ENCODE measurements at places on chromosomes 6 and 20.
A peak's percentile ranks its signal among the peaks of the same experiment; 100 is the strongest.

GRCh38 chr6:30399390-30400058, 54.6 kb downstream of the RPP21 start:
- DNase-seq = no peak

GRCh38 chr6:129432738-129433137, 277.2 kb downstream of the ARHGAP18 start:
- no peak for DNase-seq

- DNase-seq = peak; percentile 16
These were observed 16.9 kb downstream of the GPR31 start for GRCh38 chr6:167140589-167141474.

GRCh38 chr6:28203201-28203600, 21.9 kb upstream of the ZSCAN9 start:
- DNase-seq = no peak

DNA sequence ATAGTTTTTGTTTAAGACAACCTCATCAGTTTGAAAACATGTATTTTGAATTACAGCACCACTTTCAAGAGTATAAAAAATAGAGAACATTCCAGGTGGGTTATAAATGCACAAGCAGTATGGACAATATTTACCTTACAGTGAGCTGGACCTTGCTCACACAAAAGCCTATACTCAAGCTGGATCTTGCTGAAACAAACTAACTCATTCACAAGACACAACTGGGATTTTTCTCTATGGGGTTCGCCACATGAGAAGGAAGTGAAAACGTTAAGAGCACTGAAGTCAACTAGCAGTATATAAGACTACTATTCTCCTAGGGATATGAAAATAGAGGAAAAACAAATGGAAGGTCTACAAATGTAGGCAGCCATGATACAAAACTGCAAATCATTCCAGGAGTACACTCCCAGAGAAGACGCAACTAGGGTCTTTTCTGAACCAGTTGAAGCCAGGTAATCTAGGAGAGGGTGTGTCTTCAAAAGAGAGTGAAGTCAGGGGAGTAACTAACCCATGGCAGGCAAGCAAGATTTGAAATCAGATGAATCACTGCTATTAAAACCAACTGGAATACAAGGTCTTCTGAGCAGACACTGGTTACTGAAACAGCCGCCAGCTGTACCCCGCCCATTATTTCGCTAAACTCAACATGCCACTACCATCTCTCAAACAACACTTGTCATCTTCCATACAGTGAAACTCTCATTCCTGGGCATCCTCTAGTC, 26.5 kb downstream of the STAU1 start:
- DNase-seq = no peak

GRCh38 chr6:138400326-138400725, 3.7 kb upstream of the HEBP2 start:
- no peak for DNase-seq

DNA sequence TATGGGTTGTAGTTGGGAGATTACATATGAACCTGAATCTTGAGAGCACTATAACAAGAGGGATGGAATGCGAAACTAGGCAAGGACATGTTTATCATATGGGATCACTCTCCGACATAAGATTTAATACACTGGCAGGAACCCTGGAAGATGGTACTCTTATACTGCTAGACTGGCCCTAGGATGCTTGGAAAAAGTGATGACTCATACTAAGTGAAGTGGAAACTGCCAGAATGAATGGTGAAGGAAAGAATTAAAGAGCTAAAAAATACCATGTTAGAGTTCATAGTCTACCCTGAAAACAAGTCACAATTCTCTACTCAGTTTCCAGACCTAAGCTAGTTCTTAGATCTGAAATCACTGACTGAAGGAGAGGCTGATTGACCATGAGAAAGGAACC, 45.5 kb upstream of the THEMIS start:
- DNase-seq = no peak

GRCh38 chr20:32516583-32517517, 68.3 kb downstream of the NOL4L start:
- no peak for DNase-seq

DNA sequence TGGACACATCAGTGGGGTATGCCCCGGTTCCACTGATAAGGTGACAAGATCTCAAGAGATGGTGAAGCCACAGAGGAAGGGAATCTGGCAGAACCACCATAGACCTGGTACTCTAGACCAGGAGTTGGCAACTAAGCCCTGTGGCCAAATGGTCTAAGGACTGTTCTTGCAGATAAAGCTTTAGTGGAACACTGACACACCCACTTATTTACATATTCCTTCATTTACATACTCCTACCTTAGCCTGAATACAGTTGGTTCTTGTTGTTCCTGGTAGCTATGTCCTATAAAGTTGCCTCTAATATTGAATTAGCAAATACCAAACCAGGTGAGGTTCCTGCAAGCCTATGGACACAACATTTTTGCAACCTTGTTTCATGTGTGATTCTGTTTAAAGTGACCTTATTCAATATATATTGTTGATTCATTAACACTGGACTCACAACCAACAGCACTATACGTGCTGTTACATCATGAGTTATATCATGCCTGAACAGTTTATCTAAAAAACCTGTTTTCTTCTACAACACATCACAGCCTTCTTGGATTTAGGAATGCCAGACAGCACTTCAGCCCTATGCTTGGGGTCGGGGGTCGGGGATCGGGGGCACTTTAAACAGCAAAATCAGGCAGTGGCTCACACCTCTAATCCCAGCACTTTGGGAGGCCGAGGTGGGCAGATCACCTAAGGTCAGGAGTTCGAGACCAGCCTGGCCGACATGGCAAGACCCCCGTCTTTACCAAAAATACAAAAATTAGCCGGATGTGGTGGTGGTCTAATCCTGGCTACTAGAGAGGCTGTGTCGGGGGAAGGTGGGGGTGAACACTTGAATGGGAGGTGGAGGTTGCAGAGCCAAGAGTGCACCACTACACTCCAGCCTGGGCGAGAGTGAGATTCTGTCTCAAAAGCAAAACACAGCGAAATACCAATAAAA, 2.5 kb downstream of the CCDC167 start:
- no peak for DNase-seq

DNA sequence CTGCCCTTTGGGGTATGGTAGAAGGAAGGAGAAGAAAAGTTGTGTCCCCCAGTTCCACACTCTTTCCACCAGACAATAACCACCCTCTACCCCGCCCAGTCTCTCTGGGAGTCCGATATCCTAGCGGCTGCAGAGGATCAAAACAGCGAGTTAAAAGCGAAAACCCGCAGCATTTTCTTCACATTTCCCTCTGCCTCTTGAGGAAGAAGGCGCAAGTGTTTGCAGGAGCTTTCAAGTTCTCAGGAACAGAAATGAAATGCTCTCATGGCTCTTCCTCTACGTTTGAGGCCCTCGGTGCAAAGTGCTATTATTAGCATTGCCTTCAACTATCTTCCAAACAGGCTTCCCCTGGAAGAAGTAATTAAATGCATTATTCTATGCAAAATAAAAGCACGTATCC, 52.2 kb upstream of the CCDC167 start:
- DNase-seq = no peak

DNA sequence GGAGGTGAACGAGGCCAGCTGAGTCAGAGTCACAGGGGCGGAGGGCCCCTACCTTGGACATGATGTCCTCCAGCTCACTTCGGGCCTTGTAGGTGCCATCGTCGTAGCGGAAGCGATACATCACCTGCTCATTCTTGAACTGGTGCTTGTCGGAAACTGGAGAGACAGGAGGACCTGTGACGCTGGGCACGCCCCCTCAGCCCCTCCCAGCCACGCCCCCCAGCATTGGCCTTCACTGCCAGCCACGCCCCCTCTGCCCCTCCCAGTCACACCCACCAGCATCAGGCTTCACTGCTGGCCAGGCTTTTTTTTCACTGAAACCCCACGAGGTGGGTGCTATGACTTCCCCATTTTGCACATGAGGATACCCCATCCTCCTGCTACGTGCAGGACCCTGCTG, 148.2 kb downstream of the PREX1 start:
- no peak for DNase-seq

- DNase-seq = no peak
These were observed 20.8 kb downstream of the RALGAPA2 start for GRCh38 chr20:20691477-20692235.

GRCh38 chr20:21550587-21550986, 36.7 kb upstream of the NKX2-2 start:
- no peak for DNase-seq

DNA sequence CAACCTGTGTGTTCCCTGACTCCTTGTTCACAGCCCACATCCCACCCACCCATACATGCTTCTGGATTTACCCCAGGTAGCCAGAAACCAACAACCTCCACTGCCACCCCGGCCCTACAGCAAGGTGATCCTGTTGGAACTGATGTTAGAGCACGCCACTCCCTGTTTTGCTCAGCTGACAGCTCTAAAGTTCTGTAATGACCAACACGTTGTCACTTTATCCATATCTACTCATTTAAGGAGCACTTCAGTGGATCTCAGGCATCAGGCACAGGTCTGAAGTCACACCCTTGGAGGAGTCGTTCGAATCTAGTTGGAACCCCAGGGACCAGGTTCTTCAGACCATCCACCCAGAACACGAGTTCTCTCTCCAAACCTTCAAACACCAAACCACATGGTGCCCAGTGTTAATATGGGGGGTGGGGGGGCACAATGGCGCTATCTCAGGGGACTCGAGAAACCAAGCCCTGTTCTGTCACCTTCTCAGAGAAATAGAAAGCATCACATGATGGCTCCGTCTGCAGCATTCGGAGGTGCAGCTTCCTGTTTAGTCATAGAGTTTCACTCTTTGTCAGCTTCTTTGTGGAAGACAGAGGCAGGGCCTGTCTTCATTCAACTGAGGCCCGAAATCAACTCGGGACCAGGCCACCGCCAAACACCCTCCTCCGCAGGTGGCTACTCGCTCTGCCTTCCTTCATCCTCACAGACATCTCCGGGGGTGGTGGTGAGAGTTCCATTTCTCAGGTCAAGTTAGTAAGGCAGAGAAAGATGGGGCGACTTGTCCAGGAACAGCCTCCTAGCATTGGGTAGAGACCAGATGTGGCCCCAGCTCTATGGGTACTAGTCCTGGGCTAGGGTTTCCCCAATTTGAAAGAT, 142.2 kb downstream of the NFATC2 start:
- DNase-seq = peak; percentile 76

- DNase-seq = no peak
These were observed 47.8 kb upstream of the PLCG1 start for GRCh38 chr20:41089555-41089954.

DNA sequence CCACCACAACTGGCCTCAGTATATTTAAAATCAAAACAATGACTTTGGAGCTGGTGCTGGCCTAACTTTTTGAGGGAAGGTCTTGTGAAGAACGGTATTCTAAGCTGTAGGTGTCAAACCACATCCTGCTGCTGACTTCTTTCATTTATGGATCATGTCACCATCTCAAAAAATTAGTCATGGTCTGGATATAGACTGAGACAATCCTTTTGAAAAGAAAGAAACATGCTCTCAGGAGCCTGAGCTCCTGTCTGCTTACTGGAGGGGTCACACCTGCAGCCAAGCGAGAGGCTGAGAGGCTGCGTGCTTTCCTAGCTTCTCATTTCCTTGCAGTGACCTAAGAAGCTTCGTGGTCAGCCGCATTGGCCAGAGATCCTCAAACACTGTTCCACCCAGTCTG, 55.2 kb downstream of the TIAM2 start:
- DNase-seq = peak; percentile 17

- DNase-seq = no peak
These were observed 9.9 kb downstream of the SMOC2 start for GRCh38 chr6:168450917-168451316.

GRCh38 chr6:80142586-80142985, 36.1 kb downstream of the BCKDHB start:
- no peak for DNase-seq

DNA sequence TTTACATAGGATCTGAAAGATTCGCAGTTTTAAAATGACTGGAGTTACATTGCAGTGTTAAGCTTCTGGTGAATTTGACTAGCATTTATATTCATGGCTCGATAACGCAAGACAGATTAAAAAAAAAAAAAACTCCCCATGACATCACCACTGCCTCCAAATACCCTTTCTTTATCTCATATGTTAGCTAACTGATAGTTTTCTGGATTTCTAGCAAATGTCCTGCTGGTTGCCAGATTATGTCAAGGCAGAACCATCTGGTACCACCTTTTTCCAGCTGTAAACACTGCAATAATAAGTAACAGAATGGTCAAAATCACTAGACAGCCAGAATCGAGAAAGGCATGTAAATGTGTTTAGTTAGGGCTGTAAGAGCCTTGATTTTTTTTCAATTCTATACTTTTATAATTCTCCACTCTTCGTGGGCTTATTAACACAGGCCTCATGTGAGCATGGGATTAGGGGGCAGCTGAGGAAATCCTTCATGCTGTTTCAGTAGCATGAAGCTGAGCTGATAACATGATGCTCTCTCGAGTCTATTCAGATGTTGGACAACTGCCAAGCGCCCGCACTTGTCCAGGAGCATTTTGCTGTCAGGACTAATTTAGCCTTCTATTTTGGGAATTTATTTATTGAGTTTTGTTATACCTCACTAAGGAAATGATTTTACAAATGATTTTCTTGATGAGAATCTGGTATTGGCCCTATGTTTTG, 166.0 kb upstream of the SCGN start:
- DNase-seq = no peak

DNA sequence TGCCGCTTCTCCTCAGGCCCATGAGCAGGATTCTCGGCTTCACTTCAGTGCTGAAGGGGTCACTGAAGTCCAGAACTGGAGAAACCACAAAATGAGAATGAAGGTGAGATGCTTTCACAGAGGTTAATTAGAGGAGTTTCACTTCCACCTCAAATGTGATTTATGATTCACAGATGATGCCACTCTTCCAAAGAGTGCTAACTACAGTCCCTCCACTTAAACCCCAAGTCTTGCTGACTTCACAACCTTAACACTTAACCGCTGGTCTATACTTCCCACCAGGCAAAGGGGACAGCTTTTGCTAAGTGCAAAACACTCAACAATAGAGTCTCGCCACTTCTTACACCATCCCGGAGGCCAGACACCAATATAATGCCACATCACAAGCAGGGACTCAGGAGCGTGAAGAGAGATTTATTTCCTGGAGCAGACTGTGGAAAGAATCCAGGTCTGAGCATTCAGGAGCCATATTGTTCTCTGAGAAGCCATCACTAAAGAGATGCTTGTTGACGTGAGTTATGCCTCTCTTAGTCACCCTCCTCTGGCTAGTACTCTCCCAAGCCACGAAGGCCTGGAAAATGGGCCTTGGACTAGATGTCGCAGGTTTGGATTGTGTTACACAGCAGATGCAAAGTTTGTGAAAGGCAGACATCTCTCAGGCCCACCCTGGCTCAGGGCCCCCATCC, 24.4 kb downstream of the RRAGD start:
- no peak for DNase-seq

- DNase-seq = no peak
These were observed 39.5 kb downstream of the SLC24A3 start for GRCh38 chr20:19251958-19252357.

GRCh38 chr6:143585716-143586115, 74.2 kb upstream of the FUCA2 start:
- DNase-seq = no peak

DNA sequence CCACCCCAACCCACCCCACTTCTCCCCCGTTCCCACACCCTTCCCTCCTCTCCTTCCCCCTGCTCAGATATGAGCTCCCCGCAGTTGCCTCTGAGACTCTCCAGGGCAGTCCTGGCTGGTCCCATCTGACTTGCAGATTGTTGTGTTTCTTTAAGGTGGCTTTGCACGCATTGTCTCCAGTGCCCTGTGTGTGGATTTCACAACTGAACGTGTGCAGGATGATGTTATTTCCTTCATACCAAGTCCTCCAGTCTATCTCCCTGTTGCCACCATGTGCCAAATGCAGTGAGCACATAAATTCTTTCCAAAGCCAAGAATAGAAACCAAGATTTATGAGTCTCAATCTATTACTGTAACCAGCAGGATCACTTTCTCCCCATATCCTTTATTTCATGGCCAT, 79.1 kb downstream of the TMEM242 start:
- no peak for DNase-seq
